ENCODE measurements at places on chromosomes 13 and 19. TPM values are rescaled to one million over a fixed set of nuclear protein-coding genes. Genes with fewer than 3 reads are reported as not detected.

GRCh38 chr13:77460195-77460594 is 75.3 kb upstream of the SCEL start:
- H3K27me3 ChIP-seq = peaks cover 3% of the 10 kb centered on the region
- H3K4me3 ChIP-seq = no peak overlapping the region
- H3K4me1 ChIP-seq = no peaks in the 10 kb centered on the region
- H3K36me3 ChIP-seq = no peaks in the 10 kb centered on the region
- no peak for DNase-seq

DNA sequence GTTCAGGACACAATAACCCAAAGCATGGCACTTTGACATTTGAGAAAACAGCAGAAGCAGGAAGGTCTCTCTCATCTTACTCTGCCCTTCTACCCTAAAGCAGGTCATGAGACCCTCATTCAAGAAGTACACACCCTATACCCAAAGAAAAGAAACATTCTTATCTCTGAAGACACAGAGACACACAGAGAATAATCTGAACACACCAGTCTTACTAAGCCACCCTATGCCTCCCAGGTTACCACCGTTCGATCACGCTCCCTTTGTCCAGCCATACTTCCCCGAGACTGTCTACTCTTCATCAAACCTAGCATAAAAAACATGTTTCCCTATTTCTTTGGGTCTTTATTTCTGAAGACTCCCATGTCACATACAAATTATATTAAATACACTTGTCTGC is 66.5 kb upstream of the ANKRD10 start:
- H3K4me3 ChIP-seq = no peak overlapping the region
- DNase-seq = no peak
- no peak overlapping the region for H3K27ac ChIP-seq
- H3K36me3 ChIP-seq = peaks cover 7% of the 10 kb centered on the region
- H3K4me1 ChIP-seq = no peaks in the 10 kb centered on the region

GRCh38 chr13:78182813-78183212 is 264.2 kb upstream of the EDNRB start:
- no peaks in the 10 kb centered on the region for H3K27me3 ChIP-seq
- no peak overlapping the region for H3K27ac ChIP-seq
- no peak for DNase-seq
- no peaks in the 10 kb centered on the region for H3K36me3 ChIP-seq
- H3K4me3 ChIP-seq = no peak overlapping the region

- H3K36me3 ChIP-seq = no peaks in the 10 kb centered on the region
- no peak for DNase-seq
- no peak overlapping the region for H3K27ac ChIP-seq
- peaks cover 2% of the 10 kb centered on the region for H3K27me3 ChIP-seq
Observed at GRCh38 chr13:98652721-98653462, 76.0 kb upstream of the STK24 start.

DNA sequence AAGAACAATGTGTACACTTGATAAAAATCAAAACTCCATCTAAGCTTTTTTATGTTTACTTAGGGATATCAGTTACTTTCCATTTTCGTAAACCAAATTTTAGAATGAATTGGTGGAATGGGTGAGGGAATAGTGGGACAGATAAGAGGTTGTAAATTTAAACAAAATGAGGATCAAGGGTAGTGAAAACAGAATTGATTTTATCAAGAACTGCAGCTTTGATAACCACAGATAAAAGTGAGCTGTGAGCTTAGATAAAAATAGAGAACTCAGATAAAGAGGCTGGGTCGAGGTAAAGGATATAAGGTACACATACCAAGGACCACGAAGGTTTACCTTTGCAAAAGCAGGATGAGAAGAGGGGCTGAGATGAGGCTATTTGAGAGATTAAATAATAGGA is 813.2 kb upstream of the GPC6 start:
- no peak overlapping the region for H3K4me3 ChIP-seq
- H3K36me3 ChIP-seq = no peaks in the 10 kb centered on the region
- no peaks in the 10 kb centered on the region for H3K27me3 ChIP-seq

DNA sequence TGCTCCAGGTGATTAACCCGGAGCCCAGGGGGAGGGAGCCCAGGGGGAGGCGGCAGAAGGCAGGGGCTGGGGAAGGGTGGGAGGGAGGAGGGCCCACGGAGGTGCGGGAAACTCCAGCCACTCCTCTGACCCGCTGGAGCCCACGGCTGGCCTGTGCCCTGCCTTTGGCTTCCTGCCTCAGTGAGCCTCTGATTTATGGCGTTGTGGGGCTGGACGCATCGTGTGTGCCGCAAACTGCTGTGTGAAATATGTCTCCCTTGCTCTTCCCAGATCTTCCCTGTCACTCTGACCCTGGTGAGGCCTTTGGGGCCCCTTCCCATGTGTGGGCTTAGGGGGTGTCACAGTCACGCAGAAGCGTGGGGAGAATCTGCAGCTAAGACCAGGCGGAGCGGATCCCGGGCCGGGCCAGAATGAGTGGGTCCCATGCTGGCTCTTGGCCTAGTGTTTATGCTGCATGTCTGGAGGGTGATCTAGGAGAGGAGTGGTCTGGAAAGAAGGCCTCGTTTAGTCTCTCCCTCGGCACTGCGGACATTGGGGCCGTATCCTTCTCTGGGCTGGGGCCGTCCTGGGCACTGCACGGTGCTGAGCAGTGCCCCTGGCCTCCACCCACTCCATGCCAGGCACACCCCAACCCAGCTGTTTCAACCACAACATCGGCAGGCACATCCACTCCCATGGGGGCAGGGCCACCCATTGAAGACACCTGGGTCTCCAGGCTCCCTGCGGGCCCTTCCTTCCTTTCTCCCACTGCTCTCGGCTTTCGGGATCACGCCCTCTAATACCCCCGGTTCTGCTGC is 123.0 kb downstream of the KDM4B start:
- no peaks in the 10 kb centered on the region for H3K27me3 ChIP-seq
- H3K36me3 ChIP-seq = peaks cover 7% of the 10 kb centered on the region
- no peak overlapping the region for H3K27ac ChIP-seq

GRCh38 chr19:16115301-16116039 is 3.8 kb downstream of the RAB8A start:
- no peaks in the 10 kb centered on the region for H3K27me3 ChIP-seq
- peaks cover 82% of the 10 kb centered on the region for H3K4me1 ChIP-seq
- no peak overlapping the region for H3K4me3 ChIP-seq
- peak overlapping the region; percentile 41 for H3K27ac ChIP-seq
- DNase-seq = no peak

GRCh38 chr13:46468570-46469463 is 81.8 kb upstream of the RUBCNL start:
- no peak for DNase-seq
- no peak overlapping the region for H3K27ac ChIP-seq
- H3K36me3 ChIP-seq = no peaks in the 10 kb centered on the region

DNA sequence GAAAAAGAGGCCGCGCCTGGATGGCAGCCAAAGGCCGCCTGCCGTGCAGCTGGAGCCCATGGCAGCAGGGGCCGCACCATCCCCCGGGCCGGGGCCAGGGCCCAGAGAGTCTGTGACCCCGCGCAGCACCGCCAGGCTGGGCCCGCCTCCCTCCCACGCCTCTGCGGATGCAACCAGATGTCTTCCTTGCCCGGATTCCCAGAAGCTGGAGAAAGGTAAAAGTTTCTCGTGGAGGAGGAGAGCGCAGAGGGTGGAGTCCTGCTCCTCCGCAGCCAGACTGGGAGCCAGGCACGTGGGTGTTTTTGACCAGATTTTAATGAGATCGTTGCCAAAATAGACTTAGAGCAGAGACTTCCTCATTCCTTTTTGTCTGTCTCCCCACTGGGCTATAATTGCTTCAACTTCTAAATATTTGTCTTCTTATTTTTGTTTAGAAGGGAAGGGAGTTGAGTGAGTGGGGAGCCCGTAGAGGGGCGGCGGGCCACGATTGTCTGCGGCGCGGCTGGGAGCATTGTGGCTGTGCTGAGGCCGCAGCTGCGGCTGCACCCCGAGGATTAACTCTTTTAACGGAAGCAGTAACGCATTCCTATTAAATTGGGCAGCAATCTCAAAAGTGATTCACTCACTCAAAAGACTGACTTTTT is 22.8 kb upstream of the NDUFS7 start:
- H3K4me3 ChIP-seq = no peak overlapping the region
- H3K27ac ChIP-seq = no peak overlapping the region
- peaks cover 35% of the 10 kb centered on the region for H3K4me1 ChIP-seq
- H3K27me3 ChIP-seq = no peaks in the 10 kb centered on the region
- H3K36me3 ChIP-seq = peaks cover 21% of the 10 kb centered on the region
- DNase-seq = no peak

GRCh38 chr13:64429691-64430090 is 2800.4 kb downstream of the PCDH9 start:
- H3K27me3 ChIP-seq = no peaks in the 10 kb centered on the region
- H3K36me3 ChIP-seq = no peaks in the 10 kb centered on the region
- no peaks in the 10 kb centered on the region for H3K4me1 ChIP-seq

DNA sequence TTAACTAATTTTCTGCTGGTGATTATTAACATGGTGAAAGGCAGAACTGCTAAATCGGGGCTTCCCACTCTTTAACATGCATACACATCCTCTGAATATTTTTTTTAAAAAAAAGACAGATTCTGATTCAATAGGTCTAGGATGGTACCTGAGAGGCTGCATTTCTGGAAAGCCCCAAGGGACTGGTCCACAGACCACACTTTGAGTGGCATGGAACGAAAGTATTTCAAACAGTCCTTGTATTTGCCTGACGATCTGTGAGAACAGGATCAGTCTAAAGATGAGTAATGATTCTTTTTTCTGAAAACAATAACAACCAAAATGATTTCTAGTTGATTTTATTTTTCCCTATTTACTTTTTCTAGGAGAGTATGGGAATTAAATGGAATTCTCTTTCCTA is 16.7 kb upstream of the SPART start:
- peaks cover 2% of the 10 kb centered on the region for H3K27me3 ChIP-seq
- no peak overlapping the region for H3K27ac ChIP-seq
- no peak for DNase-seq

The PDE4C gene
- 0.13 TPM for total RNA-seq

The C19orf81 gene
- not detected for total RNA-seq

The ZNF230 gene
- 5.8 TPM for total RNA-seq

Data from activated CD4-positive, alpha-beta memory T cell treated with anti-CD3 and anti-CD28 coated beads, Interleukin-2, amount 10 ng/mL, durations not matched to agents 7 days and 5 days (primary cell).